ENCODE measurements at places on chromosomes 16 and 17. TPM values are rescaled to one million over a fixed set of nuclear protein-coding genes. Genes with fewer than 3 reads are reported as not detected.

TP53TG3B gene
- total RNA-seq, result not detected

C16orf90 gene
- not detected for total RNA-seq

CDH11 gene
- 15.4 TPM for total RNA-seq

CMTM2 gene
- not detected for total RNA-seq

CASKIN2 gene
- total RNA-seq, result 25.2 TPM

PCTP gene
- 29.0 TPM for total RNA-seq

CCL16 gene
- total RNA-seq, result 0.65 TPM

KRTAP1-4 gene
- total RNA-seq, result not detected
